Subcutaneous adipose tissue (tissue), 4 donors: ENCODE measurements at places on chromosomes 13 and 19. TPM values are rescaled to one million over a fixed set of nuclear protein-coding genes. Genes with fewer than 3 reads are reported as not detected.

ZNF540 gene
- total RNA-seq = 3.4 TPM

LILRB1 gene
- total RNA-seq = 20.7 TPM

ZFP36 gene
- total RNA-seq = 86.5 TPM

RNF17 gene
- not detected for total RNA-seq

CGB1 gene
- not detected for total RNA-seq

SBK2 gene
- total RNA-seq = not detected

CCDC8 gene
- 1.7 TPM for total RNA-seq

IGLON5 gene
- 0.82 TPM for total RNA-seq

HSPB6 gene
- 50.1 TPM for total RNA-seq

ZNF865 gene
- total RNA-seq = 1.8 TPM

GJA3 gene
- not detected for total RNA-seq

CBARP gene
- total RNA-seq = not detected

ZNF560 gene
- total RNA-seq = not detected

ARRDC5 gene
- 0.33 TPM for total RNA-seq

ZNF723 gene
- total RNA-seq = not detected

CCDC169 gene
- not detected for total RNA-seq

C19orf53 gene
- total RNA-seq = 90.1 TPM

KLK14 gene
- not detected for total RNA-seq

ZNF625 gene
- total RNA-seq = 4.4 TPM

CABP5 gene
- not detected for total RNA-seq

LGALS13 gene
- total RNA-seq = not detected

NLRP5 gene
- total RNA-seq = not detected

TRPC4 gene
- total RNA-seq = 0.82 TPM

PDE4C gene
- not detected for total RNA-seq

C19orf67 gene
- not detected for total RNA-seq

SIGLEC5 gene
- total RNA-seq = 3.0 TPM

KIR2DL1 gene
- total RNA-seq = not detected

KIR2DL4 gene
- 0.75 TPM for total RNA-seq

UPK1A gene
- total RNA-seq = not detected

MAP3K10 gene
- total RNA-seq = 1.5 TPM

HCN2 gene
- total RNA-seq = not detected

TUBB4A gene
- not detected for total RNA-seq

SHANK1 gene
- not detected for total RNA-seq

ZNF30 gene
- 2.3 TPM for total RNA-seq

ZNF763 gene
- 3.2 TPM for total RNA-seq

KLK10 gene
- total RNA-seq = not detected

EFNA2 gene
- total RNA-seq = not detected

ZSWIM4 gene
- total RNA-seq = 1.9 TPM

CRYL1 gene
- 57.3 TPM for total RNA-seq

ZNF208 gene
- total RNA-seq = 9.3 TPM

ZNF534 gene
- total RNA-seq = 1.0 TPM

FGF22 gene
- total RNA-seq = 2.2 TPM

LILRB3 gene
- 40.5 TPM for total RNA-seq

WDR62 gene
- 1.1 TPM for total RNA-seq

EDNRB gene
- total RNA-seq = 99.8 TPM

PLPPR3 gene
- not detected for total RNA-seq

GYS1 gene
- total RNA-seq = 86.3 TPM

CEACAM3 gene
- total RNA-seq = not detected

GJB6 gene
- not detected for total RNA-seq

CLEC17A gene
- not detected for total RNA-seq

FCER2 gene
- total RNA-seq = 0.49 TPM

ZNF414 gene
- 15.6 TPM for total RNA-seq

OR10H1 gene
- total RNA-seq = not detected

C1QTNF9 gene
- total RNA-seq = 2.0 TPM

GAPDHS gene
- total RNA-seq = not detected
